ENCODE measurements at places on chromosomes 1 and 21.

DNA sequence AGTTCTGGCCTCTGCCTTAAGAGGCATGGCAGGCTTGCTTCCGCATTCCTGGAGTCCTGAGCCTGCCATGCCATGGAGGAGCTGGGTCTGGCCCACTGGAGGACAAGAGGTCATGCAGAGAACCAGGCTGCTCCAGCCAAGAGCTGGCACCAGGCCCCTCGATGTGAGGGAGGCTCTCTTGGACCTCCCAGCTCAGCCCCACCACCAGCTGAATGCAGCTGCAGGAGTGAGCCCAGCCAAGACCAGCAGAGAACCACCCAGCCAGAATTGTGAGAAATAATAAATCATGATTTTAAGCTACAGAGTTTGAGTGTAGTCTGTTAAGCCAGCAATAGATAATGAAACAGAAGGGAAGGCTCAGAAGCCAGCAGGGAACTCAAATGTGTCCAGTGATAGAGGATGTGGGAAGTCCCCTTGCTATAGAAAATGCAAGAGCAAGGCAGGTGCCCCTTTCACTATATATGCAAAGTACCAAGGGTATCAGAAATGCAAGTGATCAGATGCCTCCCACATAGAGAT, 118.4 kb downstream of the HIVEP3 start:
- DNase-seq = no peak

DNA sequence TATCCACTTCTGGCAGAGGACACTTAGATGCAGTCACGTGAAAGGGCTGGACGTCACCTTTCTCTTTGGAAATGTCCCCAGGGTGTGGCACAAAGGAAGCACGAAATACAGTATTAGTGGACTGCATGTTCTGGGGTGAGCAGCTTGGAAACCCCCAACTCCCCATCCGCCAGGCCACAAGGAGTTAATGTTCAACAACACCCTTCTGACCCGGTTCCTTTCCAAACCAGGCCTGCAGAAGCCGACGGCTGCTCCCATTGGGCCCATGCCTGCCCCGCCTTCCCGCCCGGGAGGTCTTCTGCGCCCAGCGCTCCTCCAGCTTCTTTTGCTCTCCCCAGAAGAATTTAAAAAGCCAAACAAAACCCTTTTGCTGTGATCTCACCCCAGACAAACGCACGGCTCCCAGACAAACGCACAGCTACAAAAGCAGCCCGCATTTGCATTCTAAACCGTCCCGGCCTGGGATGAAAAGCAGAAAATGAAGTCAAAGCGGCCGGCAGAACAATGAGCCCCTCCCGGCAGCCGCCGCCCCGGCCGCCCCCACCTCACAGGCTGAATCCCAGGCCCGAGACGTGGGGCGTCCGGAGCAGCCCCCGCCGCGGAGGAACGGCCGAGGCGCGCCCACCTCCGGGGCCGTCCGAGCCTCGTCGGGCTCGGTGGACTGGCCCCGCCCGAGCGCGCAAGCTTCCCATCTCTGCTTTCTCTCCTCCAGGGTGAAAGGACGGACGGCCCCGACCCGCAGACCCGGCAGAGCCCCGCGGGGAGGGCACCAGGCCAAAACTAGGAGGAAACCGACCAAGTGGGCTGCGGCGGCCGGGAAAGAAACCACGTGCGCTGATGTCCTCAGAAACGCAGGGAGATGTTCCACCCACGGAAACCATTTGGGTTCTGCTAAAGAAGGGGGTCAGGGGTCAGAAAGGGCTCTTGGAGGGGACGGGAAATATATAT, 101.9 kb downstream of the PLPP3 start:
- peak; percentile 61 for DNase-seq

DNA sequence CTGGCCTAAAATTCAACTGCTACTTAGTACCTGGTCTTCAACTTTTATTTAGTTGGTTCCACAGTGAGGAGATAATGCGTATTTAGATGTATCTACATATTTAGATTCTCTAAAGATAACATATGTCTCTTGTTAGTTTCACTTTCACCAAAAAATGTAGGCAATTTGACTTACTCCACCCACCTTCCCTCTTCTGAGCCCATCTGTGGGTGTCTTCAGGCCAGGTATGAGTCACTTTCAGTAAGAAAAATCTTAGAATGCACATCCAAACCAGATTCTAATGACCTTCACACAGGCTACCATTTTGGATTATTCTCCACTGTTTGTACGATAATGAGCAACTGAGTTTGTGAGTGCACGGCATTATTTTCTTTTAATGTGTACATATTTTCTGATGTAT, 501.7 kb downstream of the NEGR1 start:
- no peak for DNase-seq

GRCh38 chr1:48596046-48596445, 124.0 kb upstream of the SPATA6 start:
- DNase-seq = no peak

DNA sequence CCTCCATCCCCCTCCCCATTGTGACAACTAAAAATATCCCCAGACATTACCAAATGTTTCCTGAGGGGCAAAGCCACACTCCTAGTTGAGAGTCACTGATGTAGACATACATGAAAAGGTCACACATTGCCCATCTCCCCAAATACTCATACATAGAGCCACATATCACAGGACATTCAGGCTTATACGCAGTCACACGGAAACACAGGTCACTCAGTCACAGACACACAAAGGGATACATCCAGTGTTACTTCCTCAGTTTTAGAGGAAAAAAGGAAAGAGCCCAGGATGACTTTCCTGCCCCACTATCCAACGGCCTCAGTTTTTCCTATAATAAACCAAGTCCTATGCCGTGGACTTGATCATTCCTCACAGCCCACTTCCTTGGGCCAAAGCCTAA, 1.9 kb downstream of the SLC39A1 start:
- no peak for DNase-seq

DNA sequence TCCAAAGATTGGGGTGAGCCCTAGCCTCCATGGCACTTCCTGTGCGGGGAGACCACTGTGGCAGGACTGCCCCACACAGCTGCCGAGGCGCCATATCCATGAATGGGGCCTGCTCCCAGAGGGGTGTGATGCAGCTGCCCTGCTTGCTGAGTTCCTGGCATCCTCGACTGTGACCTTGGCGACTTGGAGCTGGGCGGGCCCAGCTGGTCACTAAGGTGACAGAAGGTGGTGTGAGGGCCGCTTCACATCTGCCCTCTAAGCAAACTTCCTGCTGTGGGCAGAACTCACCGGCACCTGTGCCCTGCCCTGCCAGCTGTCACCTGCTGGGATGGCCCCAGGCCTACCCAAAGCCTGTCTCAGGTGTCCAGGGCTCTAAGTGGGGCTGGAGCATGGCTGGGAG, 9.0 kb downstream of the TMEM61 start:
- DNase-seq = no peak

- DNase-seq = no peak
These were observed 349.3 kb downstream of the USH2A start for GRCh38 chr1:216073793-216074595.

DNA sequence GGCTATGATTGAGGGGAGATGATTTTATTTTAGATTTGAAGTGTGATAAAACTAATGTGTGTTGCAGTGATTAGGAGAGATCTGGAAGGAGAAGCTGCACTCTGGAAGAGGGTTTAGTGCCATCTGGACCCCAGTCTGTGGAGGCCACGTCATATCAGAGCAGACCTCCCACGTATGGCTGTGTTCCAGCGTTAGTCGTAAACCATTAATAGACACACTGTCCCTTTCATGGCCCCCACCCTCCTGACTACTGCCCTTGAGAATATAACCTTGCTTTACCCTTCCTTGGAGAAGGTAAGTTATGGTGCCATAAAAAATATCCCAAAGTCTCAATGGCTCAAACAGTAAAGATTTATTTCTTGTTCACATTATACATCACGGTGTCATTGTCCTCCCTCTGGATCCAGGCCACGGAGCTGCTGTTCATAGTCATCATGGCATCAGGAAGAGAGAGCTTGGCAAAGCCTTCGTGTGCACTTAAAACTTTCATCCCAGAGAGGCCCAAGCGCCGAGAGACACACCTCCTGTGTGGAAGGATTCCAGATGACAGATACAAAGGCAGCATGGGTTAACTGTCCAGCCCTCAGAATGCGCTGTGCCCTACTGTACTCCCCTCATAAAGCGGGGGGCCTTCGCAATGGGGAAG, 33.2 kb downstream of the RHOU start:
- DNase-seq = no peak

GRCh38 chr1:83077411-83077810, 921.5 kb downstream of the TTLL7 start:
- no peak for DNase-seq

Measured in hepatocyte (in vitro differentiated cells).